ENCODE measurements at places on chromosomes 7 and 10. TPM values are rescaled to one million over a fixed set of nuclear protein-coding genes. Genes with fewer than 3 reads are reported as not detected.

The VWA2 gene
- total RNA-seq: not detected

The NEUROG3 gene
- total RNA-seq: not detected

The TACR2 gene
- not detected for total RNA-seq

The RELN gene
- 0.15 TPM for total RNA-seq

The PTPRZ1 gene
- total RNA-seq: not detected

The PRKG1 gene
- 0.18 TPM for total RNA-seq

The LRRD1 gene
- not detected for total RNA-seq

The CYP26C1 gene
- total RNA-seq: 2.0 TPM

The KLF14 gene
- not detected for total RNA-seq

The KIF11 gene
- total RNA-seq: 42.6 TPM

The C10orf67 gene
- not detected for total RNA-seq

The CC2D2B gene
- 0.53 TPM for total RNA-seq

The PIP gene
- total RNA-seq: not detected

The GRID2IP gene
- total RNA-seq: not detected

The HKDC1 gene
- not detected for total RNA-seq

The STEAP2 gene
- 4.2 TPM for total RNA-seq

The NME8 gene
- not detected for total RNA-seq

The LIPM gene
- total RNA-seq: not detected
